Activated CD4-positive, alpha-beta T cell treated with anti-CD3 and anti-CD28 coated beads for 1 hour (primary cell): ENCODE measurements at places on chromosomes 11 and 22.

DNA sequence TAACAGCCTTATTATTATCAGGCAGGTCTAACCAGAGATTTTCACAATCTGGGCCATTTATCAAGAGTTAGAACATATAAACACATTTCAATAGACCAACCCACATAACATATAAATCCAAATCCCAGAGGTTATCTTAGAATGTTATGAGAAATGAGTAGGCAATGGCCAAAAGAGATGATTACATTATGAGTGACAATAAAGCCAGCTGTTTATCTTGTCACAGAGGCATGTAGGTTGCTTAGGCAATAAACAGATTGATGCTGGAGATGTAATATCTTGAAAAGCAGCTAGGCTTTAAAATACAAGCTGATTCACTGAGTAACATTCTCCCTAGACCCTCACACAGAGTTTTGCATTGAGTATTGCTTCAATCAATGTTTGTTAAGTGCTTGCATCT is 148.5 kb upstream of the SESN3 start:
- no peak for DNase-seq

DNA sequence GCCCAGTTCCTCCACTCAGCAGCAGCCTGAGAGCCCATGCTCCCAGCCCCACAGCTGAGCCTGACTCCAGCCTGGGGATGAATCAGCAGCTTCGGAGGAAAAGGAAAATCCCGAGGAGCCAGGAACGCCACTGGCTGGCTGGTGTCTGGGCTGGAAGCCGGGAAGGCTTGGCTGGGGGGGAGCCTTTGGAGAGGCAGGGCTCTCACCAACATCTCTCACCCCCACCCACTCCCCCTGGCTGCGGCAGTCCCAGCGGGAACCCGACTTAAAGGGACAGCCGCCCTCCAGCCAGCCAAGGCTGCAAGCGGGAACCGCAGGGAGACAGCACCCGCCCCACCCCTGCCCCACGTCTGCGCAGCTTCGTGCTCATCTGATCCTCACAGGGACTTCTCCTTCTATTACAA is 28.4 kb downstream of the KIAA0930 start:
- DNase-seq: no peak

DNA sequence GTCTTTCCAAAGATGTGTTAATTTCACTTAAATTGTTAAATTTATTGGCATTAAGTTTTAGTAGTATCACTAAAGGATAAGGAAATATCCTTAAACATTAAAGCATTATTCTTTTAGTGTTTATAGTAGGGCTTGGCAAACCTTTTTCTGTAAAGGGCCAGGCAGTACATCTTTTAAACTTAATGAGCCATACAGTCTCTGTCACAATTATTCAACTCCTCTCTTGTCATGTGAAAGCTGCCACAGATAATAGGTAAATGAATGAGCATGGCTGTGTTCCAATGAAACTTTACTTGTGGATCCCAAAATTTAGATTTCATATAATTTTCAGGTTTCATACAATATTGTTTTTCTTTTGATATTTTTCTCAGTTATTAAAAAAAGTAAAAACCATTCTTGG is 268.2 kb upstream of the C11orf87 start:
- DNase-seq: no peak

GRCh38 chr22:27113641-27114040 is 456.3 kb downstream of the MIAT start:
- DNase-seq: no peak

DNA sequence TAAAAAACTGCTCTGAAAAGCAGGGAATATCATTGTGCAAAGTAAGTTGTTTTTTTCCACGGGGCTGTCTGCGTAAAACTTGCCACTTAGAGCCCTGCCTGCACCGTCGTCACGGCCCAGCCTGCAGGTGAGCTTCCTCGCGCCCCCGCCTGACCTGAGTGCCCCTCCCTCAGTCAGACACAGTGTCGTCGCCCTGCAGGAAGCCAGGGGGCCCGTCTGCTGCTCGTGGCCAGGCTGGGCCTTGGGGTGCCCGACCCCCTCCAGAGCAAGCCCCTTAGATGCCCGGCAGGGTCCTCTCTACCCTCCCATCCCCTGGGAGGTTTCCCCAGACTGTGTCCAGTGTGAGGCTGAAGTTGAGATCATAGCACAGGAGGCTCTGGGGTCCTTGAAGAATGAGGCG is 31.6 kb downstream of the SBF1 start:
- DNase-seq: no peak

GRCh38 chr11:8956860-8957259 is 7.4 kb downstream of the TMEM9B start:
- DNase-seq: no peak

GRCh38 chr11:76598426-76598839 is 72.1 kb downstream of the LRRC32 start:
- peak; percentile 6 for DNase-seq

DNA sequence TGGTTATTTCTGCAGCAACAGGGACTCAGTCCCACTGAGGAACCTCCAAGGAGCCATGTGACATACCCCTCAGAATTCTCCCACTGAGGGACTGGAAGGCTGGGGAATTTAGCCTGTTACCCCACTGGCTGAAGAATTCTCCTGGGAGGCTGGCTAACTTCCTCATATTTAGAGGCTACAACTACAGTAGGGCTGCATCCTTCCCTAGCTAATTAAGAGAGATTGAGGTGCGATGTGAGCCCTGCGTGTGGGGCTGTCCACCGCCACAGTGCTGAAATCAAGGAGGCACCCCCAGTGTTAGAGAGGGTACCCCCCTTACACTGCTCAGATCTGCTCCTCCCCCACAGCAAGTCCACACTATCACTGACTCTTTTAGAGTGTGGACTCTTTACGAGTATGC is 21.1 kb downstream of the EIF3F start:
- no peak for DNase-seq

- peak; percentile 26 for DNase-seq
These were observed 18.1 kb upstream of the MYH9 start for GRCh38 chr22:36405671-36406538.

DNA sequence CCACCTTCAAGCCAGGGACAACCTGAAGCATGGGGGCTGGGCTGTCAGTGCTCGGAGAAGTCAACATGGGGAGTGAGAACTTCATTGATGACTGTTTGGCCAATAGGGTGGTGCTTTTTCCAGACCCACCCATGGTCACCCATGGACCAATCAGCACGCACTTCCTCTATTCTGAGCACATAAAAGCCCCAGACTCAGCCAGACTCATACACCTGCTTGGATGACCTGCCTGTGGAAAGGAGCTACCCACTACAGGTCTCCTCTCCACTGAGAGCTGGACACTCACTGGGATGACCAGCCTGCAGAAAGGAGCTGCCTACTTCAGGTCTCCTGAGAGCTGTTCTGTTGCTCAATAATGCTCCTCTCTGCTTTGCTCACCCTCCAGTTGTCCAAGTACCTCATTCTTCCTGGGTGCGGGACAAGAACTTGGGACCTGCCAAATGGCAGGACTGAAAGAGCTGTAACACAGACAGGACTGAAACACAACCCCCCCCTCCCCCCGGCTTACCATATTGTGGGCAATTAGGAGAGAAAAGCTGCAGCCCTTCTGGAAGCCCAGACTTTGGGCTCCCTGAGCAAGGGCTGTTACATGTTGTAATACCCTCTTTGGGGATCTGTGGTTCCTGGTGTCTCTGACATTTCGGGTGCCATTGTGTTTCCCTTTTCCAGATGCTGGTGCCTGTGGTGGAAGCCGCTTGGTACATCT is 44.4 kb upstream of the WNT11 start:
- no peak for DNase-seq

DNA sequence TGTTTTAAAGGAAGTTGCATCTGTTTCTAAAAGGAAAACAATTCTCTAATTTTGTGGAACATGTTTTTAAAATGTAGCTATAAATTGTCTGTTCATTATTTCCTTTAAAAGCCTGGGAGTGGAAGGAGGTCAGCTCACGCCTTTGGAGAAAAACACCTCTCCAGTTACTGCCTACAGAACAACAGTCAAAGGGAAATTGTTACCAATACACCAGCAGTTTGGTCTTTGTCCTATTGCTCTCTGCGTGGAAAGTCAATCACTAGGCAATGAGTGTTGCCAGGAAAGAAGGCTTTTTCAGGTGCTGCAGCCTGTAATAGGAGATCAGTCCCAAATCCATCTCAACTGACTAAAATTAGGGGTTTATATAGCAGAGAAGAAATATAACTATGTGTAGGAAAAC is 22.2 kb downstream of the SVIP start:
- DNase-seq: no peak

DNA sequence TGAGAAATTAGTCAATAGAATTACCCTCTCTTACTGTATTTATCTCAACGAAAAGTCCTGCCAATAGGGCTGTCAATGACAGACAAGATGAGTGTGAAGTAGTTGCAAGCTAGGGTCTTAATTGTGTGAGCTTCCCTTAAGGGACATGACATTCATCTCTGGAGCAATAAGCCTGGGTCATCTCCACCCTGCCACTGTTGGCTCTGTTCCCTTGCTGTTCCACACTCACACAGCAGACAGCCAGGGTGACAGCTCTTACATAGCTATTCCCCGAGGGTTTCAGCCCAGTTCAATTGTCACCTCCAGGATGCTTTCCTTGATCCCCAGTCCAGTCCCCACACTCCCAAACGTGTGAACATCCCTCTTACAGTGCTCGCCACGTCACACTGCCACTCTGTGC is 215.0 kb downstream of the NXPE2 start:
- DNase-seq: no peak

GRCh38 chr11:119295178-119295577 is 21.8 kb downstream of the MCAM start:
- no peak for DNase-seq

- DNase-seq: no peak
These were observed 4.2 kb upstream of the GAB4 start for GRCh38 chr22:17012267-17012666.

- DNase-seq: no peak
These were observed 49.5 kb downstream of the MICAL3 start for GRCh38 chr22:17974703-17975372.

GRCh38 chr11:73320763-73321603 is 12.9 kb downstream of the ARHGEF17 start:
- no peak for DNase-seq

DNA sequence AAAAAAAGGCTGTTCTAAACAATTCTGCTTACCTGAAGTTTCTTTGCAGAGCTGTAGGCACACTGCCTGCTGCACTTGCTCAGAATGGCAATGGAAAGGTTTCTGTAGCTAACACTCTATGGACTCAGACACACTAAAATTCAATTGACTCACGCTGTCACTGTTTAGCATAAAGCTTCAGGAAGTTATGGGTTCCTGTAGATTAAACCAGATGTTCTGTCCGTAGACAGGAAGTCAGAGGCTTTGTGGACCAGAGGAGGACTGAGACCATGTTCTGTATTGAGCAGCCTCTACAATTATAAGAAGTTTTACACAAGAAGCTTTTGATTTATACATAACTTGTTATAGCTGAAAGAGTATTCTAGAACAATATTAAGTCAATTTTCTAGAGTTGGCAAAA is 70.4 kb downstream of the GLYATL1 start:
- DNase-seq: no peak

GRCh38 chr11:101866619-101867491 is 48.0 kb upstream of the CEP126 start:
- DNase-seq: no peak

- no peak for DNase-seq
These were observed 41.6 kb downstream of the DCUN1D5 start for GRCh38 chr11:103050351-103050750.

GRCh38 chr22:44200855-44201550 is 20.3 kb downstream of the PARVG start:
- no peak for DNase-seq

DNA sequence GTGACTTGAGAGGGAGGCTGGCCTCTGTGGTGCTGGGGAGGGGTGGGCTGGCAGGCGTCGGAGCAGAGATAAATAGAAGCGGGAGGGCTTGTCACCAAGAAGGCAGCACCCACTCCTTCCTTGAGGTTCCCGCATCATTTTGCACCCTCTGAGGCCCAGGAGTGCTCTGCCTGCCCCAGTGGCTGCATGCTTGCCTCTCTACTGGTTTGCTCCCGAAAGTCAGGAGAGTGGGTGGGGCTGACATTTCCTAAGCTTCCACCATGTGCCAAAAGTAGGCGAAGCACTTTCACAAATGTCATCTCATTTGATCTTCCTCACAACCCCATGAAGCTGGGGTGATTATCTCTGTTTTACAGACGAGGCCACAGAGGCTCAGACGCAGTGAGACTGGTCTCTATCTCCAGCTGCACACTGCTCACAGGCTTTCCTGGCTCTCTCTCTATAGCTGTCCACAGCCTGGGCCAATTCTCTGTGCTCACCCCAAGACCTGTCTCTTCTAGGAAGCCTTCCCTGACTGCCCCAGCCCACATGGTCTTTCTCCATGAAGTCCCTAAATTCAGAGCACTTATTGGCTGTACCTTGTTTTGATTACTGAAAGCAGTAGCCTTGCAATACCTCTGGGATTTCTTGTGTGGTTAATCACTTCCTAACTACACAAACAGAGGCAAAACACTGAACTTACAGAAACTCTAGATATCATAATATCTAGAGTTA is 2.6 kb upstream of the UCP3 start:
- DNase-seq: no peak

DNA sequence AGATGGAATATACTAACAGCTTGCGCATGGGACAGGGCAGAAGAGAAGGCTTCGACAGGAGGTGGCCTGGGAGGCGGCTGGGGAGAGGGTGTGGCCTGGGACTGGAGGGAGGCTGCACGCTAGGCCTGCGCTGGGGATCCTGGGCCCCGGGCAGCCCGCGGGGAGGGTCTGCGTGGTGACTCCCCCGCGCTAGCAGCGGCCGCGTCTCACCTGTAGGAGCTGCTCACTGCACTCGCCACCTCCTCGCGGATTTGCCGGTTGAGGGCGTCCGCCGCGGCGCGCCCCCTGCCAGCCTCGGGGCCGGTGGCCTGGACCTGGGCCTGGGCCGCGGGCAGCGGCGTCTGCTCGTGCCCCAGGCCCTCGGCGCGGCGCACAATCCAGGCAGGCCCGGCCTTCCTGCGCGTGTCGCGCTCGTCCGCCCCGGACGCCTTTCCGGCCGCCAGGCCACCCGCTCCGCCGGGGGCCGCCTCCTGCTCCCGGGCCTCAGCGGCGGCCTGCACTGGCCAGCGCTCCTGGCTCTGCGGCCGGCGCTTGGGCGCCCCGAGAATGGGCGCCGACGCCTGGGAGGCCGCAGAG is 1.5 kb downstream of the MAP6 start:
- DNase-seq: no peak

DNA sequence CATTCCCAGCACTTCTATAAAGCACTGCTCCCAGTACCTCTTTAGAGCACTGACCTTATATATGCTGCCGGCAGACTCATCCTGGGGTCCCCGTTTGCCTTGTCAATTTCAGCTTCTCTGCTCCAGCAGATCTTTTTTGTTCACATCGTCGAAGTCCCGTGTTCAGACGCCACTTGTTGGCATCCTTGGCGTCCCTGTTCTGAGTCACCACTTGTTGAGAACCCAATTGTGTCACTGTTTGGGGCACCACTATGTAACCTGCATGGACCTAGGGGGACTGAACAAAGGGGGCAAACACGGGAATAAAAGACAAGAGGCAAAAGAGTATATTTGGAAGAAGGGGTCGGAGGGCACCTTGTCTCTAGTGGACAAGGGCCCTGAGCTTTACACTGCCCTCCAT is 25.5 kb downstream of the OR10A6 start:
- no peak for DNase-seq
